ENCODE measurements at places on chromosomes 3 and 15. TPM values are rescaled to one million over a fixed set of nuclear protein-coding genes. Genes with fewer than 3 reads are reported as not detected.
A peak's percentile ranks its signal among the peaks of the same experiment; 100 is the strongest.

ERICH6 gene
- not detected for total RNA-seq

CHP1 gene
- total RNA-seq, result 133 TPM

NLGN1 gene
- total RNA-seq, result 27.7 TPM

ANKUB1 gene
- total RNA-seq, result not detected

- DNase-seq, result peak; percentile 43
Measured at GRCh38 chr15:52217186-52217585, 26.0 kb upstream of the GNB5 start.

DNA sequence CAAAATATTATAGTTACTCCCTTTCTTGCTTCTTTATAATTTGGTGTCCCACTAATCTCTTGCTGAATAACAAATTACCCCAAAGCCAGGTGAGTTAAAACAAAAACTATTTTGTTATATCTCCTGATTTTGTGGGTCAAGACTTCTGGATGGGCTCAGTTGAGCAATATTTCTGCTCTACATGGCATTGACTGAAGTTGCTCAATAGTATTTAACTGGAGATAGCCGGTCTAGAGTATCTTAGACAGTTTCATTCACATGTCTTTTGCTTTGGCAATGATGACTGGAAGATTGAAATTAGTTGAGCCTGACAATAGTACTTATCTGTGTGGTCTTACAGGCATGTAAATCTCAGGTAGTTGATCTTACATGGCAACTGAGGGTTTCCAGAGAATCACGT, 51.0 kb upstream of the TP63 start:
- DNase-seq, result no peak

- no peak for DNase-seq
Measured at GRCh38 chr3:159936541-159936940, 52.1 kb upstream of the IL12A start.

GRCh38 chr3:93867425-93867824, 106.3 kb downstream of the PROS1 start:
- no peak for DNase-seq

DNA sequence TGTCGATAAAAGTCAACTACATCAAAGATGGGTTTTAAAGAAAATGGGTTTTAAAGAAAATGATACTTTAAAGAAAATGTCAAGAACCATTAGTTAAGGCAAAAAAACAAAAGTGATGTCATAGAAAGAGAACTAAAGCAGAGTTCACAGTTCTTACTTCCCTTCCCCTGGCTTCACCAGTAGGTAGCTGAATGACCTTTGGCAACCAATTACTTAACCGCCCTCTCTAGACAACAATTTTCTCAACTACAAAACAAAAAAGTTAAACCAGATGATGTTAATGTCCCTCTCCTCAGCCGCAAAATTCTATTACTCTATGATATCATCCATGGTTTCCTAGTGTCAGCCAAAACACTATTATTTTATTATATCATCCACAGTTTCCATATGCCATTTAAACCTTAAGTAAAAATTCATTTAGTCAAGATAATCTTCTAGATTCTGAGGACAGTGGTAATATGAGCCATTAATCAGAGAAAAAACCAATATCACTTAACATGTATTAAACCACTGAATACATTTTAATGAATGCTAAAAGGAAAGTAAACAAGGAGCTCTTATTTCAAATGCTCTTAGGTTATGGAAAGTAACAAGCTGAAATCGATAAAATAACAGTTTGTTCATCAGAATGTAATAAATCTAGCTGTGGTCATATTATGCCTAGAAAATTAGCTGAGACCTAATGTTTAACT, 13.1 kb downstream of the RYK start:
- no peak for DNase-seq

- DNase-seq, result no peak
Measured at GRCh38 chr3:101379658-101380376, 59.4 kb upstream of the IMPG2 start.

DNA sequence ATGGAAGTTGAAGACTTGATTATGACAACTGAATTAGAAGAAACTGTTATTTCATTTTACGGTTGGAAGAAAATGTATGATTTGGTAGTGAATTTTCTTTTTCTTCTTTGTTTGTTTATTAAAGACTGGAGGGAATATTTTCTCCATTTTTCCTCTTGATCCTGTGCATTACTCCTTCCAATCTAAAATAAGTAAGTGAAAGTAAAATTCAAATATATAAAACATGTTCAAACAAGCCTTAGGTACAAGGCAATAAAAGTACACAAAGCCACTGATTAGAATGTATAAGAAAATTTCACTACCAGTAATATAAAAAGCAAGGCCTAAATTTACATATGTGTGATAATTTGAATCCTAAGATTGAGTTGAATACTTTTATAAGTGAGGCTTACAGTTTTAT, 181.2 kb upstream of the MME start:
- DNase-seq, result no peak

DNA sequence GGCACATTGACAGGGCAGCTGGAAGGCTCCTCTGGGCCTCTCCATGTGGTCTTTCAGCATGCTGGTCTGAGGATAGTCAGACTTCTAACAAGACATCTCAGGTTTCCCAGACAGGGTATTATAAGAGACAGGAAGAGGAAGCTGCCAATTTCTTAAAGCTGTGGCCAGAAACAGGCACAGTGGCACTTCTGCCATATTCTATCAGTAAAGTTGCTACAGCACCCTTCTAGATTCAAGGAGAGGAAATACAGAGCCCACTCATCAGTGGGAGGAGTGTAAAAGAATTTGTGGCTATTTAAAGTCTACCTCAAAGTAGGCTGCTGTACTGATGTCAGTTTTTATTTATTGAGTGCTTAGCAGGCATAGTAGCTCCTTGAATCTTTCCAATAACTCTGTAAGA, 55.5 kb downstream of the BTD start:
- DNase-seq, result no peak

GRCh38 chr3:150384296-150385212, 23.5 kb upstream of the TSC22D2 start:
- peak; percentile 58 for DNase-seq

DNA sequence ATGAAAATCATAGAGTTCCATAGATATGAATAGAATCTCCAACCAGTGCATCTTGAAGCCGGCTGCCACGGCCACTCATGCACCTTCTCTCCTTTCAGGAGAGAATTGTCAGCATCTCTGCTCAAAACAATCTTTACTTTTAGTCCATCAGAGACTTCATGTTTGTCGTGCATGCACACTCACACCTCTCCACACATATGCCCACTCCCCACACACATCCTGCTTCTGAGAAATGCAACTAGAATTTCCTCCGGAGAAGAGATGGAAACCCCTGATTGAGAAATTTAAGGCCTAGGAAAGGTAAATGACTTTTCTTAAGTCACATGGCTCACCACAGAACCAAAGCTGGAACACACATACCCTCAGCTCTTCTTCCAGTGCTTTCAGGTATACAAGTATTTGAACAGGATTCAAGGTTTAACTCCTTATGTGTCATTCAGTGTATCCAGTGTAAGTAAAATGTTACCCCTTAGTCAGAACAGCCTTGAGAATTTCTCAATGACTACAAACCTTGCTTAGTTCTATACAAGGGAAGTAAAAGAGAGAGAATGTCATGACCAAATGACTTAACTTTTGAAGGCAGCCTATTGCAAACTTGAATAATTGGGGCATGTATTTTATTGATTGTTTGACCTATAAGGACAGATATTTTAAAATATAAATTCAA, 69.1 kb upstream of the TSEN2 start:
- DNase-seq, result no peak
